Right renal cortex interstitium (tissue), 3 donors: ENCODE measurements at places on chromosomes 16 and 17.

DNA sequence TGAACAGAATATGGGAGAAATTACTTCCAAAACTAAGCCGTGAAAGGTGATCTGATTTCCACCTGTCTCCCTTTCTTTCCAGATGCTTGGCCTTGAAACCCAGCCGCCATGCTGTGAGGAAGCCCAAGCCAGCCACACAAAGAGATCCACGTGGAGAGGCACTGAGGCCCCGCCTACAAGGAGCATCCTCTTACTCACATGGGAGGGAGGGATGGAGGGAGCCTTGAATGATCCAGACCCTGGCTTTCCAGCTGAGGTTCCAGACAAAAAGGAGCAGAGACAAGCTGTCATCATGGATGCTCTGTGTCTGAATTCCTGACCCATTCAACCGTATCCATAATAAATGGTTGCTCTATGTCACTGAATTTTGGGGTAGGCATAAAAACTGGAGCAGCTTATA is 48.9 kb upstream of the HAPSTR1 start:
- DNase-seq = no peak

- no peak for DNase-seq
These were observed 29.4 kb downstream of the GRB7 start for GRCh38 chr17:39767147-39767546.

DNA sequence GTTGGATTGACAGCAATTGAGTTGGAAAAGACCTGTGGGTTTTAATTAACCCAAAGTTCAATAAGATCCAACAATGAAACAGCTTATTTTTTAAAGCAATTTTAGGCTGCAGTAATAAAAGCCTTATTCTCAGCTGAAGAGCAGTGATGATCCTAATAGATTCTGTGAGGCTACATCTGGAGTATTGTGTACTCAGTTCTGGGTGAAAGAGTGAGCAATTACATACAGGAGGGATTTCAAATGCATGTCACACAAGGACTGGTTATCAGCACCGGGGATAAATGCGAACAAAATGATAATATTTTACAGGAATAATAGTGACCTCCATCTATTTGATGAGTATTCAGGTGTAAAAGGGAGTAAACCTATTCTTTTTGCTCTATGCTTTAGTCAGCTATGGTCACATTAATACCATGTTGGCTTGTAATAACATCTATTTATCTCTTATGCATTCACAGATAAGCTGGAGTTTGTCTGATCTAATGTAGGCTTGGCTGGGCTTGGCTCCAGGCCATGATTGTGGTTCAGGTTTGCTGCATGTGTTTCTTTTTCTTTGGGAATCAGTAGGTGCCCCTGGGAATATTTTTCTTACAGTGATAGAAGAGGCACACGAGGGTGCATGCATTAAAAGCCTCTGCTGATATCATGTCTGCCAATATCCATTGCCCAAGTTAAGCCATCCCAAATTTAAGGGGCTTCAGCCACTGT is 22.2 kb upstream of the TOX3 start:
- no peak for DNase-seq

GRCh38 chr17:79732804-79733691 is 2.3 kb downstream of the ENPP7 start:
- DNase-seq = no peak

- DNase-seq = no peak
These were observed 6.4 kb downstream of the PDK2 start for GRCh38 chr17:50101346-50102163.

GRCh38 chr17:67044940-67045339 is 586 bp downstream of the CACNG1 start:
- no peak for DNase-seq

DNA sequence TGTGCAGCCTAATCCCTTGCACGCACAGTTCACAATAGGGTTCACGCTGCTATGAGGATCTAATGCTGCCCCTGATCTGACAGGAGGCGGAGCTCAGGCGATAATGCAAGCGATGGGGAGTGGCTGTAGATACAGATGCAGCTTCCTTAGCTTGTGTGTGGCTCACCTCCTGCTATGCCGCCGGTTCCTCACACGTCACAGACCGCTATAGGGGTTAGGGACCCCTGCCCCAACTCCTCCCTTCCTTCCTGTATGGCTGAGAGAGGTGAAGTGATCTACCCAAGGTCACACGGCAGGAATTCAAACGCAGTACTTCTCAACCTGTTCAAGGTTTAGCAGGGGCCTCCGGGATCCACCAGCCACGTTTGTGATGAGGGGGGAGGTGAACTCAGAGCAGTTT is 13.4 kb upstream of the PLLP start:
- DNase-seq = no peak

DNA sequence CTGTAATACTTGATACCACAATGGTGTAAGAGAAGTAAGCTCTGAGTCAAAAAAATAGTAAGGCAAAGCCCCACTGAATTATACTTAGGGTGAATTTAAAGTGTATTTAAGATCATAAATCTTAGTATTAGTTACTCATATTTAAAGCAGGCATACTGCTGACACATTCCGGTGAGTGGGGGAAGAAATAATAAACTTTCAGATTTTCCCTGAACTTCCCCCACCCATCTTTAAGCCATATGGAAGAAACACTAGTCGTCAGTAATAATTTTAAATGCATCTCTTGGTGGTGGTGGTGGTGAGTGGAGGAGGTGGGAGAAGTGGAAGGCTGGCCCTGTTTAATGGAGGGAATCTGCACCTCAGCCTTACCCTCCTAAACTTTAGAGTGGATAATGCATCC is 20.5 kb downstream of the MPHOSPH6 start:
- DNase-seq = no peak

DNA sequence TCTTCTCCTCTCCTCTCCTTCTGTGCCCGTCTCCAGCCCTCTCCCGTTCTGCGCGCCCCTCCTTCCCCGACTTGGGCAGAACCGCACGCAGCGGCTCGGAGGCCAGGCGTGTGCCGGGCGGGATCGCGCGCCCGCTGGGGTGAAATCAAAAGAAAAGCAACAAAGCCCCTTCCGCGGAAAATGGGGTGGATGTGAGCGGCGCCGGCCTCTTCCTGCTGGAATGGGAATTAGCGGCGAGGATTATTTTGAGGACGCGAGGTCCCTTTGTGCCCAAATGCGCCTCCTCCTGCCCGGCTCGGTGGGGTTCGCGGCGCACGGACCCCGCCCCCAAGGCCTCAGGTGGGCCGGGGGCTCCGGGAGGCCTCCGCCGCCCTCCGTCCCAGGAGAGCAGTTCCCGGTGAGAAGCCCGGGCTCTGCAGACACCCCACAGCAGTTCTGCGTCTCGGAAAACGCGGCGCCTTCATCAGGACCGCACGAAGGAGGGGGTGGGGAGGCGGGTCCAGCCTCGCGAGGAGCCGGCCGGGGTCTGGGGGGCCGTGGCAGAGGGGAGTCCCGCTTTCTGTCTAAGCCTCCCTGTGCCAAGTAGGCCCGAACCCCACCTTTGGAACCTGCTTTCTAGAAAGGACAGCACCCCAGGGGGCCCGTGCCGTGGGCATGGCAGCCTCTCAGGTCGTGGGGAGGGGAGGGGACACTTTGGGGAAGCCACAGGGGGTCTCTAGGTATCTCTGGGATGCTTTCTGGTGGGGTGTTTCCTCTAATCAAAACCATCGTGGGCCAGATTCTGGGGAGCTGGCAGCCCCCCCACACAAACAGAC is 91.0 kb upstream of the CBX4 start:
- DNase-seq = no peak

- no peak for DNase-seq
These were observed 159.9 kb downstream of the TMEM114 start for GRCh38 chr16:8430401-8430800.

- DNase-seq = no peak
These were observed 150.3 kb downstream of the ENGASE start for GRCh38 chr17:79224903-79225302.

GRCh38 chr17:11221196-11221595 is 19.8 kb upstream of the SHISA6 start:
- no peak for DNase-seq

DNA sequence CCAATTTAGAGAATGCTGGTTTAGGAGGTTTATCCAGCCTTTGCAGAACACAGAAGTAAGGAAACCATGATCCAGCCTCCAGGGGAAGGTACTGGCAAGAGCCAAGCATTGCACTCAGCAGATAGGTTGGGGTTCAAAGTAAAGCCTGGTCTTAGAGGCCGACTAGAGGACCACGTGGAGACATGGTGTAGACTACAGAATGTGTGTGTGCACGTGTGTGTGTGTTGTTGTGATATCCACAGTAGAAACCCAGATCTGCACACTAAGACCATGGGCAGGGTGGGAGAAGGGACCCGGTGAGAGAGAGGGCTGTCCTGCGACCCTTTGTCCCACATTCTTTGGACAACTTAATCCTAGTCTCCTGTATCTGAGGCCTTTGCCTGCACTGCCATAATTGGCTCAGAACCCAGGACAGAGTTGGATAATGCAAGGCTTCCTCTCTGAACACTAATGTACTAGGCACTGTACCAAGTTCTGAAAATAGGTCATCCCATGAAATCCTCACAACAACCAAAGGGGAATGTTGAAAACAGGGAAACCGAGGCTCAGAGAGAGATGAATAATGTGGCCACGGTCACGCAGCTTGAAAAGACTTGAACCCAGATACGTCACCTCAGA is 325.1 kb upstream of the HSBP1 start:
- no peak for DNase-seq

GRCh38 chr17:61517265-61517664 is 65.0 kb downstream of the TBX4 start:
- DNase-seq = no peak

DNA sequence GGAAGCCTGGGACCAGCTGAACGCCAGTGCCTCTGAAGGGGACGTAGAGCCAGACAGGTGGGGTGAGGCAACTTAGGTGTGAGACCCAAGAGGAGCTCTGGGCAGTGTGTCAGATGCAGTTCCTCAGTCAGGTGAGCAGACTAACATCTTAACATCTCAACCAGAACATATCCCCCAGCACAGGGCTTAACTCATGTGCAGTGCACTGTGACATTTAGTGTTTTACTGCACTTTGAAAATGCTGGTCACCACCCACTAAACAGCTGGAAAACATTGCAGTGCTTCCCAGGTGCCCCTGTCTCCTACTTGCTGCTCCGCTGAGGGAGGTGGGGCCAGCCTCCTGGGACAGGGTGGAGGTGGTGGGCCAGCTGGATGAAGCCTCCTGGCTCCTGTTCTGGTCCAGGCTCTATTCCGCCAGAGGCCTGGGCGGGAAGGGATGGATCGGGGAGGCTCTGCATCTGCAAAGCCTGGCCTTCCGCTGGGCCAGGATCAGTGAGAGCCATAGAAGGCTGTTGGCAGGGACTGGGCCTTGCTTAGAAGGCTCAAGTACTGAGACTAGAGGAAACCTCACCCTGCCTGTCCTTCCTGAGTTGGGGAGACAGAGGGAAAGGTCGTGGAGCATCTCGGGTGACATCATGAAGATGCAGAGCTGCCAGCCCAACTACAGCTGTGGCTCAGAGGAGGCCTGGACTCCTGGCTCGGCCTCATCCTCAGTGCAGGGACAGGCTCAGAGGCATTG is 7.9 kb upstream of the MRC2 start:
- no peak for DNase-seq

- DNase-seq = no peak
These were observed 14.1 kb downstream of the CDRT15 start for GRCh38 chr17:14222611-14223010.

DNA sequence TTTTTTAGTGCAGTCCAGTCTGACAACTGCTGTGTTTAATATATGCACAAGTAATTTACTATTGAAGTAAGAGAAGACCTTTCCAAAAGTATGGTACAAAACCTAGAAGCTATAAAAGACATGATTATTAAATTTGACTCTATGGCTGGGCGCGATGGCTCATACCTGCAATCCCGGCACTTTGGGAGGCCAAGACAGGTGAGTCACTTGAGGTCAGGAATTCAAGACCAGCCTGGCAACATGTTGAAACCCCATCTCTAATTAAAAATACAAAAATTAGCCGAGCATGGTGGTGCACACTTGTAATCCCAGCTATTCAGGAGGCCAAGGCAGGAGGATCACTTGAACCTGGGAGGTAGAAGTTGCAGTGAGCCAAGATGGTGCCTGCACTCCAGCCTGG is 41.4 kb upstream of the VWA3A start:
- DNase-seq = no peak

DNA sequence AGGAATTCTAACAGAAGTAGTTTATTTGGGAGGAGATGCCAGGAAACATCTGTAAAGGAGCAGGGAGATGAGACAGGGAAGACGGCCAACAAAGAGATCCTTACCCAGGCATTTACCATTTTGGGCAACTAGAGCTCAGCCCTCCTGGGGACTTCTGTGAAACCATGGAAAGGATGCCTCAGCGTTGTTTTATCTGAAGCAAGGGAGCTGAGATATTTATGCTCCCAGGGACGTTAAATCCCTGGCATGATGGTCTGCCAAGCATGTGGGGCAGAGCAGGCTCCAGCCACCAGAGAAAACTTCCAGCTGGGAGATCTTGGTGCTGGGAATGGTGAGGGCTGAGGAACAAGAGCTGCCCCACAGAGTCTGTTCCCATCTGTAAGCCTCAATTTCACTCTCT is 114.8 kb upstream of the FOXF1 start:
- DNase-seq = no peak

GRCh38 chr16:21625026-21625425 is 25.6 kb downstream of the METTL9 start:
- no peak for DNase-seq

DNA sequence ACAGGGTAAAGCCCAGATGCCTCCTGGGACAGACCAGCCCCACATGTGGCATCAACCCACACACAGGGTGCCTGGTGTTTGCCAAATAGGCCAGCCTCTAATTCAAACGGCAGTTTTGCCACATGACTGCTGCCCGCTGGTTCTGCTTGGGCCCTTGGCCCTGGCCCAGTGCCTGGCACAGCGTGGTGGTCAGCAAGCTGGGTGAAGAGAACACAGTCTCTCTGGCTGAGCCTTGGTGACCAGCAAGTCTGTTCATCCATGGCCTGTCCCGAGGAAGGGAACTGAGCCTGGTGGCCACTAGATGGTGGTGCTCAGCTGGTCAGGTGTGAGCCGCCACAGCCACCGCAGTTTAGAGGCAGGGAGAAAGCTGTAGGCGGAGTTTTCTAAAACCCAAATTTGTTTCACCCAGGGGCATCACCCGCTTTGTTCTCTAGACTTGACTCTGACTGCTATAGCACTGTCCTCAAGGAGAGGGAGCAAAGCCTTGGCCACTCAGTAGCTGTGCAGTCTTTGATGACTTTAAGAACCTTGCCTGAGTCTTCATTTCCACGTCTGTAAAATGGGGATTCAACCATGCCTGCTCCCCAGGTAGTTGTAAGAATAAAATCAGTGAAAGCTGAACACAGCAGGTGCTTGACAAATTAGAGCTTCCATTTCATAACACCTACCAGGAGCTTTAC is 4.7 kb upstream of the GFAP start:
- peak; percentile 50 for DNase-seq

- no peak for DNase-seq
These were observed 205.2 kb downstream of the RAB11FIP4 start for GRCh38 chr17:31596382-31597323.

GRCh38 chr16:51095890-51096626 is 55.0 kb downstream of the SALL1 start:
- no peak for DNase-seq

GRCh38 chr16:67847064-67847861 is at the start of gene CENPT:
CENPT (minus strand) TSS chr16:67847693; CDS start chr16:67833859, 13,834 bp downstream.
- no peak for DNase-seq

GRCh38 chr16:6777624-6778023 is 555.0 kb upstream of the RBFOX1 start:
- no peak for DNase-seq
